Suprapubic skin (tissue), 4 donors: ENCODE measurements at places on chromosomes 2 and 18.

DNA sequence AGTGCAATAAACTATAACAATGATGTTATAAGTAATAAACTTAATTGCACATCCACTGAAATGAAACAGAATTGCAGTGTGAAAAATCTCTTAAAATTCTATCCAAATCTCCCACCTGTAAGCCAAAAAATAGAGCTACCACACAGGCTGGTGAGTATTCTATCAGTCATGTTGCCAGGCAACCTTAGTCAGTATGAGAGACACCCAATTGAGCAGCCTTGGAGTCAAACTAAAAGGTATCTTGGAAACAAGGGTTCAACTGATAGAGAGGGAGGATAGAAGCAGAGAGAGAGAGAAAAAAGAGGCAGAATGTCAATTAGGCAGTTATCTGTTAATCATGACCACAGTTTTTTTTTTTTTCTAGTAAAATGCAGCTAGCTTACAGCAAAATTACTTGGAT, 45.8 kb downstream of the GALNT13 start:
- DNase-seq: no peak

DNA sequence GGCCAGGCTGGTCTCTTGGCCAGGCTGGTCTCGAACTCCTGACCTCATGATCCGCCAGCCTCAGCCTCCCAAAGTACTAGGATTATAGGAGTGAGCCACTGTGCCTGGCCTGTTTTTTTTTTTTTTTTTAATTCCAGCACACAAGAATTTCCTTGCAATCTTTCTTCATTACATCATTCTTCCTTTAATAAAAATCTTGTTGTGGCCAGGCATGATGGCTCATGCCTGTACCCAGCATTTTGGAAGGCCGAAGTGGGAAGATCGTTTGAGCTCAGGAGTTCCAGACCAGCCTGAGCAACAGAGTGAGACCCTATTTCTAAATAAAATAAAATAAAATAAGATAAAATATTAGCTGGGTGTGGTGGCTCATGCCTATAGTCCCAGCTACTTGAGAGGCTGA, 21.4 kb upstream of the PLEKHM3 start:
- no peak for DNase-seq

DNA sequence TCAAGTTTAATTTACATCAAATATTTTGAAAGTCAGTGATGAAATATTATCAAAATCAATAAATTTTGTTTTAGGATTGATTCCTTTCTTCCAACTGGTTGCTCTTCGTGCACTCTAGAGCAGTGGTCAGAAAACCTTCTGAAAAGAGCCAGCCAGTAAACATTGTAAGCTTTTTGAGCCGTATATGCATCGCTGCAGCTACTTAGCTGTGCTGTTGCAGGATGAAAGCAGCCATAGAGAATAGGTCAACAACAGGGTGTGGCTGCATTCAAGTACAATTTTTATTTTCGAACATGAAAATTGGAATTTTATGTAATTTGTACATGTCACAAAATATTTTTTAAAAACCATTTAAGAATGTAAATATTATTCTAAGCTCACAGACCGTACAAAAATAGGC, 94.9 kb downstream of the MGAT5 start:
- no peak for DNase-seq

- no peak for DNase-seq
Measured at GRCh38 chr2:4090668-4091630, 387.6 kb downstream of the DCDC2C start.

- DNase-seq: no peak
Measured at GRCh38 chr2:227876300-227876801, 4.9 kb downstream of the DAW1 start.

- no peak for DNase-seq
Measured at GRCh38 chr2:200479692-200480265, 30.1 kb downstream of the KCTD18 start.

GRCh38 chr18:58216071-58216481, 172.1 kb downstream of the NEDD4L start:
- no peak for DNase-seq

GRCh38 chr2:27920148-27920885, 29.8 kb downstream of the BABAM2 start:
- DNase-seq: no peak

DNA sequence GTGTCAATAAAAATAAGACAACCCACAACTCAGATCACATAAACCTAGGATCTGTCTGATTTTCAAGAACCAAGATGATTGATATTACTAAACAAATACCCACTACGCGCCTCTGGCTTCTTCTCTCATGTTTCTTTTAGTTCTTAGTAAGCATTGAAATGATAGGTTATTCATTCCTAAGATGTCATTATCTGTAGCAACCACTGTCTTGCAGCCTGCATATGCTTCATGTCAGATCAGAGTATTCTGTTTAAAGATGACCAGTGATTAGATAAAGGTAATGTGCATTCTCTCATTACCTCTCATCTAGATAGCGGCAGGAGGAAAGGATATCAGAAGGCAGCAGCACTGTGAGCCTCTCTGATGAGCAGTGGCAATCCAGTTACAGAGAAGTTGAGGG, 112.9 kb downstream of the SLC8A1 start:
- DNase-seq: no peak

GRCh38 chr2:12052796-12053195, 306.4 kb downstream of the LPIN1 start:
- DNase-seq: no peak

DNA sequence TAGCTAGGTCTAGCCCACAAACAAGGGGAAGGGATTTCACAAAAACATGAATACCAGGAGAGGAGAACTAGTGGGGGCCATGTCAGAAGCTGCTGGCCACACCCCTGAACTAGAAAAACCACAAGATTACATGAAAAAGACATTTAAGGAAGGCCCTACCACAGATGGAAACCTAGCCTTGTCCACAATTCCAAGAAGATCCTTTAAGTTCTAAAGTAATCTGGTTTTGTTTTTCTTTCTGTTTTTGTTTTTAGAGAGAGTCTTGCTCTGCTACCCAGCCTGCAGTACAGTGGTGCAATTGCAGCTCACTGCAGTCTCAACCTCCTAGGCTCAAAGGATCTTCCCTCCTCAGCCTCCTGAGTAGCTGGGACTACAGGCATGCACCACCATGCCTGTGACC, 34.2 kb upstream of the CAB39 start:
- DNase-seq: no peak

DNA sequence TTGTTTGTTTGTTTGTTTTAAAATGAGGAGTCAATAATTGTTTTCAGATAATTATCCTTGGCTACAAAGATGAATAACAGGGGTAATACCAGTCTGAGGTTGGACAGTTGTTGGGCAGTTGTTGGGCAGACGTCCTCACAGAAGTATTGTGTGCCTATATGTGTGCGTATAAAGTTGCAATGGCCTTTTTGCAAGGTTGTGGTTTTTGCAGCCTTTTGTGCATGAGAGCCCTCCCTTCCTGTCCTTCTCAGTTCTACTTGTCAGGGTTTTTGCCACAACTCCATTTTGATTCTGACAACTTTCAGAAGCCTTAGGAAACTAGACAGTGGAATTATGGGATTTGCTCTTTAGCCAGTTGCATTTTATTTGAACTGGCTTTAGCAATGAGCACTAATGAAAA, 6.0 kb upstream of the STK39 start:
- DNase-seq: no peak

DNA sequence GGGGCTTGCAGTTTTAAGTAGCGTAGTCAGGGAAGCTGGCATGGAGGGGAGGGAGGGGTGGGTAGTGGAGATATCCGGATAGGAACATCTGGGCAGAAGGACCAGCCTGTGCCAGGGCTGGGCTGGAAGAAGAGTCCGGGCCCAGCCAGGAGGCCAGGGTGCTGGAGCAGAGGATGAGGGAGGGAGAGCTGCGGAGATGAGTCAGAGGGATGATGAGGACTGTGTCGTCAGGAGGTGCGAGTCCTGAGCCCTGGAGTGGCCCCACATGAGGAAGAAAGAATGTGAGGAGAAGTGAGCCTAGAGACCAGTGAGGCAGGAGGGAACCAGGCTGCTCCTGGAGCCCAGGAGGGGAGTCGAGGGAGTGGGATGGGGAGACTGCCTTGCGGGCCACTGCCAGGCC, 82.4 kb downstream of the CTIF start:
- no peak for DNase-seq
